ENCODE measurements at places on chromosomes 16 and 17.
A peak's percentile ranks its signal among the peaks of the same experiment; 100 is the strongest.

- peak; percentile 41 for DNase-seq
Observed at GRCh38 chr17:50626037-50626574, 8.6 kb upstream of the ABCC3 start.

DNA sequence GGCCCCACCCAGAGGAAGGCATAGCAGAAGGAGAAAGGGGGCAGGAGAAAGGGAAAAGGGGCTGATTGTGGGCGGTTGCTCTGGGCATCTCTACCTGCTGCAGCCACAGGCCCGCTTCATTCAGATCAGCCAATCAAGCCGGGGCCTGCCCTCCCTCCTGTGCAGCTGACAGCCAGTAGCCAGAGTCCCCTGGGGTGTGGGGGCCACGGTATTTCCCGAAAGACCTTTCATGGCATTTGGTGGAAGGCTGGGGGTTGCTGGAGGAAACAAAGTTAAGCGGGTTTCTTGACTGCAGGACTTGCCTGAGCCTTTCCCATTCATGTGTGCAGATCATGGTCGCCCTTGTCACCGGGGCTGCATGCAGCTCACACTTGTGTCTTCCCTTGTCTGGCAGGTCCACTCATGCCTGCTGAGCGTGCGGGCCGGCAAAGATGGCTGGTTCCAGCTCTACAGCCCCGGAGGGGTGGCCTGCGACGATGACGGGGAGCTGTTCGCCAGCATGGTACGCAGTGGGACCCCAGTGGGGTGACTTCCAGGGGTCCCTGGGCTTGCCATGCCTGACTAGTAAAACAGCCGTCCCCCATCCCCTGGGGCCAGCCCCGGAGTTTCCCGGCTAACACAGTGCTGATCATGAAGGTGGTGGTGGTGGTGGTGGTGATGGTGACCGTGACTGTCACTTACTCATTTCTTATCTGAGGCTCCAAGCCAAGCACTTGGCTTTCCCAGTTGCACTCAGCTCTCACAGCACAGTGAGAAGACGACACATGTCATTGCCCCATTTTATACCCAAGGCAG is 82.7 kb upstream of the PLCG2 start:
- DNase-seq: no peak

DNA sequence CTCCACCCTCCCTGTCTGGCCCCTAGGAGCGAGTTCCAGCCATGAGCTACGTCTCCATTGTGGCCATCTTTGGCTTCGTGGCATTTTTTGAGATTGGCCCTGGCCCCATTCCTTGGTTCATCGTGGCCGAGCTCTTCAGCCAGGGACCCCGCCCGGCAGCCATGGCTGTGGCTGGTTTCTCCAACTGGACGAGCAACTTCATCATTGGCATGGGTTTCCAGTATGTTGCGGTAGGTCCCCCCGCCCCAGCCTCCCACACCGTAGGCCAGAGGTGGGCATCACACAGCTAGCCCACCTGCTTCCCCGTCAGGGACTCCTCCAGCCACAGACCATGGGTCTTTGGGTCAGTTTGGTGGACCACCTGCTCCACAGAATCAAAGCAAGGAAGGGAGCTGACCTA is 4.2 kb downstream of the SLC2A4 start:
- DNase-seq: no peak

DNA sequence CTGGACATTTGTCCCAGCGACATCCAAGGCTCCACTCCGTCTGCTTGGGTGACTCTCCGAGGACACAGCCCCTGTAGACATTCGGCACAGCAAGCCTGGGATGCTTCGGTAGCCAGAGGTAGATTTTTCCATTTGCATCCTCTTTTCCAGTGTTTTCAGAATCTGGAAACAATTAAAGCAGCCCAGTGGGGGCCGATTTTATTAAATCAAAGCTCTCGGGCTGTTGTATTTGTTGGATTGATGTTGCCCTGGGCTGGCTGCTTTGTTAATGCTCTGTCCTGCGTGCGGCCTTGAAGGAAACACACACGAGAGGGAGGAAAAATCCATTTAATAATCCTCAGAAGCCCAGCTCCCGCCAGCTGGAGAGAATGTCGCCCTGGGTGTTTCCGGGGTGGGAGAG is 158.1 kb upstream of the CIBAR2 start:
- peak; percentile 14 for DNase-seq

DNA sequence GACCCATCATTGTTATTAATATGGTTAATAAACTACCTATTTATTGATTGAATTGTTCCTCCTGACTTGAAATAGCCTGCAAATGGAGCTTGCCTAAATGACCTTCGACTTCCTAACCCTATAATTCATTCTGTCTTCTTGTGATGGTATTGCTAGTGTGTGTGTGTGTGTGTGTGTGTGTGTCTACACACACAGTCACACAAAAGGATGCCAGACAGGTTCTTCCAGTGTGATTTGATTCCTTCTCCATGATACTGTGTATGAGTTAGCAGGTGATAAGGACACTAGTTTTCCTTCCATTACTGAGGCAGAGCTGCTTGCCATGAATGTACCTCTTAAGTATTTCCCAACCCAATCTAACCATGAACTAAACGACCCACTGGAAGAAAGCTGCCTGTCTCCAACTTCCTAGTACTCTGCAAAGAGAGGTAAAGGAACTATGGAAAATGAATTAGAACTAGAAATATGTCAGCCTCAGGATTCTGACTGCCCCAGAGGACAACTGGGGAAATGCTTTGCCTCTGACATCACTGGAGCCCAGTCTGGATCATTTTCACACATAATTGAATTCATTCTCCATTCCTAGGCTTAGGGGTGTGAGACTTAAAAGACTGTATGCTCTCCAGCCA is 3.5 kb upstream of the CDC6 start:
- no peak for DNase-seq

DNA sequence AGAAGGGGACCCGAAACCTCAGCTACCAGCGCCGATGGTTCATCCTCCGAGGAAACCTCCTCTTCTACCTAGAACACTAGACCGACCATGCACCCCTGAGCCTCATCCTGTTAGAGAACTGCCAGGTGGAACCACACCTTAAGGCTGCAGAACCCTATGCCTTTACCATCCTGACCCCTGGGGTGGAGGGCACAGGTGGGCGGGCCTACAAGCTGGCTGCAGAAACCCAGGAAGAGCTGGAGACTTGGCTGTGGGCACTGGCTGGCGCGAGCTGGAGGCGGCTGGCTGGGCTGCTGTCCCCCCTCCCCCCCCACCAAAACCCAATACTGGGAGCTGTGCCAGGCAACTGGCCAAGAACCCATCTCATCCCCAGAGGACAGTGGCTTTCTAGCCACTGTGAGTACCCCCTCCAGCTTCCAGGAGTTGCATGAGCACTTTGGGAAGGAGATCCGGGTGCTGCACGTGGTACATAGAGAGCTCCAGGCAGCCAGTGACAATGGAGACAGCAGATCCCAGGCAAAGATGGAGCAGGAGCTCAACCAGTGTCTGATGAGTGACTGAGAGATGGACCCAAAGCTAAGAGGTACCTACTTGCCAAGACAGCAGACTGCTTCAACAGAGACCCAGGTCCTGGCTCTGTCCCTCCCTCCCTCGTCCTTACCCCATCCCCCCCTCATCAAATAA is 1.4 kb upstream of the CD2BP2 start:
- DNase-seq: no peak

- DNase-seq: no peak
Observed at GRCh38 chr17:4845118-4845517, 12.0 kb downstream of the MINK1 start.

DNA sequence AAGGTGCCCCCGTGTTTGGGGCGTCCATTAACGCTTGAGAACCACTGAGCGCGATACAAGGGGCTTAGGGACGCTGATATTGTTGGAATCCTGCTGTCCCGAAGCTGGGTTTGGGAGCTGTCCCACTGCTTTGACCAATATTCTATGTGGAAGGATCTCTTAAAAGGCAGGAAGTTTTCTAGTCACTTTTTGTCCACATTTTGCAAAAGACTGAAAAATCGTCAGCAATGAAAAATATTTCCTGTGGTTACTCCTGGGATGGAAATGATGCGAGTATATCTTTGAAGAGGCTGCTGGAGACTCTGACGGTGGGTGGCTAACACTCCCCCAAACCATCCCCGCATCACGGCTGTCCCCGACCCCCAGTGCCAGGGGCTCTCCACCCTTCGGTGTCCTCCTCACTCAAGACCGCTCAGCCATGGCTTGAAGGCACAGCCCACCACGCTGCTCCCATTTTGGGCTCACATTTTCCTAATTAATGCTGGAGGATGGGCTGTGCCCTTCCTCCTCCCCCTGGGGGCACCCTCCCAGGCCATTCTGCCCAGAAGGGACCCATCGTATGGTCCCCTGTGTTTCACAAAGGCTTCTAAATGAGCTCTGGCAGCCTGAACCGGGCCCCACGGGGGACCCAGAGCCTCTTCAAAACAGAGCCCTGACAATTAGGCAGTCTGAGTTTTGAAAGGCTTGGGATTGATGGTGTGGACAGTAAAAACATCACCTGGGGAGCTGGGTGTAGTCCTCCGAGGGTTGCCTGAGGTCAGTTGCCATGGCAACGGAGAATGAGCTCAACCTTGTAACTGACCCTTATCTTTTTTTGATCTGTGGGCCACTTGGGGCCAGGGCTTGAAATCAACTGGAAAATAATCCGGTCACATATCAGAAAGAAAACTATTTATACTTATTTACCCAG is 158.6 kb downstream of the C16orf78 start:
- no peak for DNase-seq

DNA sequence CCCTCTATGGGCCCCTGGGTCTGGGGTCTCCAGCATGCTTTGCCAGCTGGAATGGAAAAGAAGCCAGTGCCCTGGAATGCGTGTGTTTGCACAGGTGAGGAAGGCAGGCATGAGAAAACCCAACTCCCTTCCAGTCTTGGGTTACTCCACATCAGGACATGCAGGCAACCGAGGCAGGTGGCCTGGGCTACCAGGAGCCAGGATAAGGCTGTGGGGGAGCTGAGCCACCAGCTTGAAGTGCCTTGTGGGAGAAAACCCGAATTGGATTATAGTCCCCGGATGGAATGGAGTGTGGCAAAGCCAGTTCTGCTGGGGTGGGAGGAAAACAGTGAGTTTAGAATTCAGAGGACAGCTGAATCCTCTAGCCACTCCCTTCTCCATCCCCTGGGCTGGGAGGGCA is 7.2 kb downstream of the SRCIN1 start:
- peak; percentile 94 for DNase-seq

DNA sequence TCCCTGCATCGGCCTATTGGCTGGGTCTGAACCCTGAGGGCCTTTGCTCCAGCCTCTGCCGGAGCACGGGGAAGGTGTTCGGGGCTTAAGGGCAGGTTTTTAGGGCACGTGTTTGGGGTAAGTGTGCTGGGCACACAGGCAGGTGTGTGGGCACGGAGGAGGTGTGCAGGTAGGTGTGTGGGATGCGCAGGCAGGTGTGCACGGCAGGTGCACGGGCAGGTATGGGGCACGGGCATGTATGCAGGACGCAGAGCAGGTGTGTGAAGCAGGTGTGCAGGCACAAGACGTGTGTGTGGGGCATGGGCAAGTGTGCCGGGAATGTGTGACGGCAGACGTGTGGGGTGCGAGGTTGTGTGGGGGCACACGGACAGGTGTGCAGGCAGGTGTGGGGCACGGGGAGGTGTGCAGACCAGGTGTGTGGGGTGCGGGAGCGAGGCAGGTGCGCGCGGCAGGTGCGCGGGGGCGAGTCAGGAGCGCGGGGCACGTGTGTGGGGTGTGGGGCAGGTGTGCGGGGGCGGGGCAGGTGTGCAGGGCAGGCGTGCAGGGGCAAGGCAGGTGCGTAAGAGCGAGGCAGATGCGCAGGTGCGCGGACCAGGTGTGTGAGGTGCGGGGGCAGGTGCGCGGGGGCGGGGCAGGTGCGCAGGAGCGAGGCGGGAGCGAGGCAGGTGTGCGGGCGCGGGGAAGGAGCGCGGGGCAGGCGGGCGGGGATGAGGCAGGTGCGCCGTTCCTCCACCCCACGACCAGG is 28.6 kb upstream of the METRNL start:
- peak; percentile 55 for DNase-seq

DNA sequence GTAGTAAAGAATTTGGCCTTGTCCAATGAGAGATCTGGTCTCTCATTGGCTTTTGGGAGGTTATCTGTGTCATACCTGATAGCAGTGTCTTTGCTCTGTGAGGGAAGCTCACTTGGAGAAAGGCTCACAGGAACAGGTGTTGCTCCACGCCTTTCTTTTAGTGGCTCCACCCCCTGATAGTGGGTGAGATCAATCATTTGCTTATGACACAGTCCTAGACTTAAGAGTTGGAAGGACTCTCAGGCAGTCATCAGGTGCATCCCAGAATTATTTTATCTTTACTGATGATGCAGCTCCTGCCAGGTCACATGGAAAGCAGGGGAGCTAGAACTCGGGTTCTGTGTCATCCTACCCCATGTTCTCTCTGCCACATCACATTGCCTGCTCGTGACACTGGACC is 59.3 kb downstream of the CENPV start:
- DNase-seq: no peak

DNA sequence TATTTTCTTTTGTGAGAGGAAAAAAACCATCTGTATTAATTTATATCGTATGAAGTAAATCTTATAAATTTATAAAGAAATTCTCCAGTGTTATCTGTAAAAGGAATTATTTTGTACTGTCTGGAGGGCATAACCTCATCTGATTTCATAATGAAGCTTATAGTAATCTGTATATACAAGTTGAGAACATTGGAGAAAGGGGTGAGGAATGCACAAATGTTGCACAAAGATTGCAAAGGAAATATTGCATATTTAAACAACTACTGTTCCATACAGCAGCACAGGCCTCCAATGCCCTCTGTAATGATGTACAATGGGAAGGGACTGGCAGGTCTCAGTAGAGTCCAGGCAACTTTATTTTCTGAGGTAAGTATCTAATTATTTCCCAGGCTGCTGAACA is 50.8 kb upstream of the KCNJ16 start:
- no peak for DNase-seq

DNA sequence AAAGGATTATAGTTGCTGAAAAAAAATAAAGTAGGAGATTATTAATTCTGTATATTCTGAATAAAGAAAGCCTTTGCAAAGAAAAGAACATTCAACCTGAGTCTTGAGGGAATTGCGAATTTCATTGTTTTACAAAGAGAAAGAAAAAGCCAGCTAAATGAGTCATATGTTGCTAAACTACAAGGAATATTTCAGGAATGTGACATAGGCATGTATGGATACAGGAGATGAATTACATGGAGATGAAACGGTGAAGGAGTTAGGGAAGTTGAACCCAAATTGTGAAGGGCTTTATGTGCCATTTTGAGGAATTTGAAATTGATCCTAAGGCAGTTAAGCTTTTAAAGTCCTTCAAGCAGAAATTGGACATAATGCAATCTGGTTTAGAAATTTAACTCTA is 177.3 kb upstream of the RBL2 start:
- no peak for DNase-seq

- DNase-seq: no peak
Observed at GRCh38 chr17:30334421-30334820, 564 bp upstream of the TMIGD1 start.
